HT1080 (cell line): ENCODE measurements at places on chromosomes 6 and 20. TPM values are rescaled to one million over a fixed set of nuclear protein-coding genes. Genes with fewer than 3 reads are reported as not detected.
A peak's percentile ranks its signal among the peaks of the same experiment; 100 is the strongest.

Gene SPACA1
- total RNA-seq, result not detected in 2 replicates

Gene RAET1L
- total RNA-seq, result not detected in 2 replicates

Gene SYTL3
- total RNA-seq, result 5.5 and 5.7 TPM in 2 replicates

Gene PRSS35
- total RNA-seq, result 0.69 and 0.70 TPM in 2 replicates

Gene RIMS1
- total RNA-seq, result 0.06 and 0.07 TPM in 2 replicates

Gene GPX5
- not detected in 2 replicates for total RNA-seq

Gene C6orf141
- 6.5 and 6.7 TPM in 2 replicates for total RNA-seq

Gene ADGB
- total RNA-seq, result not detected in 2 replicates

DNA sequence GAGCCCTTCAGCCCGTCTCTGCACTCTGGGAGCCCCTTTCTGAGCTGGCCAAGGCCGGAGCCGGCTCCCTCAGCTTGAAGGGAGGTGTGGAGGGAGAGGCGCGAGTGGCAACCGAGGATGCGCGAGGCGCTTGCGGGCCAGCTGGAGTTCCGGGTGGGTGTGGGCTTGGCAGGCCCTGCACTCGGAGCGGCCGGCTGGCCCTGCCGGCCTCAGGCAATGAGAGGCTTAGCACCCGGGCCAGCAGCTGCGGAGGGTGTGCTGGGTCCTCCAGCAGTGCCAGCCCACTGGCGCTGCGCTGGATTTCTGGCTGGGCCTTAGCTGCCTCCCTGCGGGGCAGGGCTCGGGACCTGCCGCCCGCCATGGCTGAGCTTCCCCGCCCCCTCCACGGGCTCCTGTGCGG is 49.8 kb downstream of the GMPR start:
- no peak for DNase-seq

DNA sequence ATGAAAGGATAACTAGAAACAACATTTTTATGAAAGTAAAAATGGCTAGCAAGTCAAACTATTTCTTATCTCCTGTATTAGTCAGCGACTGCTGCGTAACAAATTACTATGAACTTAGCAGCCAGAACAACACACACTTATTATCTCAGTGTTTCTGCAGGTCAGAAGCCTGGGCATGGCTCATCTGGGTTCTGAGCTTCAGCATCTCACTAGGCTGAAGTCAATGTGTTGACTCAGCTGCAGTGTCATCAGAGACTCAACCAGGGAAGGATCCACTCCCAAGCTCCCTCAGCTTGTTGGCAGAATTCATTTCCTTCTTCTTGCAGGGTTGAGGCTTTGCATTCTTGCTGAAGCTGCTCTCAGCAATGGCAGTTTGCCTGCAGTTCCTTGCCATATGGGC is 33.2 kb upstream of the IGF2R start:
- peak; percentile 27 for DNase-seq

DNA sequence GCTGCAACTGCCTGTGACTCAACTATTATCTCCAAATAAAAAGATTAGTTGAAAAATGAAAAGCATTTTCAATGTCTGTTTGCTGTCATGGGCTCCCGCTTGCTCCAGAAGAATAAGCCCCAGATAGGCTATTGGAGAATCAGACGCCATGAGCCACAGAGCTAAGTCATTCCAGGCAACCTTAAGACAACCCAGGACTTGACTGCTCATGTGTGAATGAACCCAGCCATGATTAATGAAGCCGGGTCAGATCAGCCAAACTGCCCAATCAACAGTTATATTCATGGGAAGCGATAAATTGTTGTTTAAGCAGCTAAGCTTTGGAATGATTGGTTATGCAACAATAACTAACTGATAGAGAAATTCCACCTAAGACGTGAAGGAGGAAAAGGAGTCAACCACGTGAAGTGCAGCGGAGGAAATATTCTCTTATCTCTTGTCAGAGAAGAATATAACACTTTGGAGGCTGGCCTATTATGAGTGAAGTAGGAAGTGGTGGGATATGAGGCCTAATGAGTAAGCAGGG is 64.2 kb downstream of the DOK5 start:
- DNase-seq, result no peak

GRCh38 chr6:22099231-22099630 is 197.6 kb downstream of the PRL start:
- no peak for DNase-seq

DNA sequence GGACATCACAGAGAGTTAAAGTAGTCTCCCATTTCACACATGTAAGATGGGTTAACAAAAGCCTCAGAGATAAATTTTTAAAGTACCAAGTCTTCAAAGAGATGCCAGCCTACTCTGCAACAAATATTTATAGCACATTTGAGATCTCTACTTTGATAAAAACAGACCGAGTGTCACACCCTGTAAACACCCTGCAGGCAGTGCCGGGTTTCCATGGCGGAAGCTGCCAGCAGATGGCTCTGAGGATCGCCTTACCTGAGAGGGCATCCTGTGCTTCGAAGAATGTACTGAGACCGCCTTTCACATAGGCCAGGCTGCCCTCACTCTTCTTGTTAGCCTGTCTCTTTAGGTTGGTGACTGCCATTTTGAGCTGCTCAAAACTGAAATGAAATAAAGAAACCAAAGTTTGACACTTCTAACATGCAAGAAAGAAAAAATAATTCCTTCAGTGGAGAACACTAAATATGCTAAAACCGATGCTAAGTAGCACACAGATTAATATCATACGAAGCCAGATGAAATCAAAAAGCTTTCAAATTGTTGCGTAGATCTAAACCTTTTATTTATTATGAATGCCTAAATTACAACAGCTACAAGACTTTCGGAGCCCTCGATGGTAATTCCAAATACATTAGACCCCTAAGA is 39.3 kb downstream of the HUS1B start:
- no peak for DNase-seq

DNA sequence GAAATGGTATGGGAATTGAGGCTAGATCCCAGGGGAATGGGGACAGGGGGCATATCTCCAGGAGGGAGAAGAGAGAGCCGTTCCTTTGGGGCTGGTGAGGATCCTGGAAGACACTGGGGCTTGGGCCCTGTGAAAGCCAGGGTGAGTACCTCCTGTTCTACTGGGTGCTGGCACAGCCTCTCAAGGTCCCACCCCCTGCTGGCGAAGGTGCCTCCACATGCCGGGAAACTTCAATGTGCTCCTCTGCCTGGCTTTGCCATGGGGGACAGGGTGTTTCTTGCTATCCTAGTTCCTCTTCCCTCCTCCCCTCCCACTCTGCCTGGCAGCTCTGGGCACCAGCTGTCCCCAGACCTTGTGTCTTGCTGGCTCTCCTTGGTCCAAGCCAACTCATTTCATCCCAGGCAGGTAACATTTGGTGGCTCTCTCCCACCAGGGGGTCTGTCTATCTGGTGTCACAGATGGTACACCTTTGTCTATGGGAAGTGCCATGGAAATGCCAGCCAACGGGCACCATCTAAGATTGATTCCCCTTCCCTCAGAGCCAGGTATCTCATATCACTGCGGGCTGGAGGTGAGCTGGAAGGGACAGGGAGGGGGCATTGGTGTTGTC is 56.8 kb downstream of the MDGA1 start:
- DNase-seq, result no peak

- no peak for DNase-seq
Observed at GRCh38 chr6:168603234-168603633, 162.2 kb downstream of the SMOC2 start.

DNA sequence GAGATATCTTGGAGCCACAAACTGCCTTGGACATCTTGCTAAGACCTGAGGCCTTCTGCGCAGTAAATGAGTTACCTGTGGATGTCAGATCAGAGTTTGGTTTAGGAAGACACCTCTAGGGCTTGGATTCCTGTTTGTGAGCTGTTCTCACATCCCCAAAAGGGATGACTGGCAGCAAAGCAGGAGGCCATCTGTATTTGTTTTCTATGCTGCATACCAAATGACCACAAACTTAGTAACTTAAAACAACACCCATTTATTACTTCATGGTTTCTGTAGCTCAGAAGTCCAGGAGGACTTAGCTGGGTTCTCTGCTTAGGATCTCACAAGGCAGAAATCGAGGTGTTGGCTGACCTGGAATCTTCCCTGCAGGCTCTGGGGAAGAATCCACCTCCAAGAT is 116.7 kb downstream of the UNC5CL start:
- DNase-seq, result no peak

DNA sequence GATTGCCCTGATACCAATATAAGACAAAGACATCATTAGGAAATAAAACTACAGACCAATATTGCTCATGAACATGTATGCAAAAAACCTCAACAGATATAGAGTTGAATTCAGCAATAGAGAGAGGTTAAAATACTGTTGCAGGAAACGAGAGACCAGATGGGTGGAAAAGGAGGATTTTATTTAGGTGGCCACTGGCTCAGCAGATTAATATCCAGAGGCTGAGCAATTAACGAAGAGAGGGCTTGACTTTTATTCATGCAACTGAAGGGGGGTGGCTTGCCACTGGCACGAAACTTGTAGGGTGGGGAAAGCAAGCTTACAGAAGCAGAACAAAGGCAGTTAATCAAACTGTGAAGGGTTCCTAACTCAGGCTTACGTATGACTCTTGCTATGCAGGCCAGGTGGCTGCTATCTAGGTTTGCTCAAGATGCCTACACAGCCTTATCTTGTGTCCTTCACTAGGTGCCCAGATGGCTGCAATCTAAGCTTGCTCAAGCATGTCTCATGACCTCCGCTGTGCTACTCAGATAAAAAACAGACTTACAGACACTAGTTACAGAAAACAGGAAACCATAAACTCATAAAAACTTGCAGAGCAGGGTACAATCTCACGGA is 126.4 kb downstream of the MMUT start:
- peak; percentile 8 for DNase-seq

DNA sequence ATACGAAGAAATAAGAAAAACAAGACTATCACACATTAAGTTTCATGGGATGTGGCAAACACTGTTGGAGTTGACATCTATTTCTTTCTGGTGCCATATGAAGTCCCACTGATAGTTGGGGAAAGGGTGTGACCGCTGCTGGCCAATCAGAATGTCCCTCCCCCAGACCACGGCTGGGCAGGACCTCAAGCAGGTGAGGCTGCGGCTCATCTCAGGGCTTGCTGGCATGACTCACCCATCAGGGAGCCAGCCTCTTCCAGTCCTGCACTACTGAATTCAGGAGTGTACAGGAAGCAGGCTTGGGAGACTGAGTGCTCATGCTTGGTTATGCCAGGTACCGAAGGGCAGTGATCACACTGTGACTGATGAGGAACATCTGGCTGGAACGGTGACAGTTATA is 18.9 kb downstream of the PREP start:
- DNase-seq, result peak; percentile 47

DNA sequence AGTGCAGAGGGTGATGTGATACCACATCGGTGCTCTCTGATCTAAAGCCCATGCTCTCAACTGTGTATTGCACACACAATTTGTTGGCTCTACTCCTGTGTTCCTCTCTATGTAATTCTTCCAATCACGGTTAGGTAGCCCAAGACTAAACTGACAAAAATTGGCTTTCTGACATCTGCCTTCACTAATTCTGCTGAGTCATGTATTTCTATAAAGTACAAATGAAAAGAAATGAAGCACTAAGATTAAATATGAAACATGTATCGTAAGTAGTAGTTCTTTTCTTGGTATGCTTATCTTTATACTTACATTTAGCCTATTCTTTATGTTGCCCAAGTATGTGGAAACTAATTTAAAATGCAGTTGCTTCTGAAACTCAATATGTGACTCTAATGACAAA is 7.7 kb upstream of the MLIP start:
- DNase-seq, result no peak

DNA sequence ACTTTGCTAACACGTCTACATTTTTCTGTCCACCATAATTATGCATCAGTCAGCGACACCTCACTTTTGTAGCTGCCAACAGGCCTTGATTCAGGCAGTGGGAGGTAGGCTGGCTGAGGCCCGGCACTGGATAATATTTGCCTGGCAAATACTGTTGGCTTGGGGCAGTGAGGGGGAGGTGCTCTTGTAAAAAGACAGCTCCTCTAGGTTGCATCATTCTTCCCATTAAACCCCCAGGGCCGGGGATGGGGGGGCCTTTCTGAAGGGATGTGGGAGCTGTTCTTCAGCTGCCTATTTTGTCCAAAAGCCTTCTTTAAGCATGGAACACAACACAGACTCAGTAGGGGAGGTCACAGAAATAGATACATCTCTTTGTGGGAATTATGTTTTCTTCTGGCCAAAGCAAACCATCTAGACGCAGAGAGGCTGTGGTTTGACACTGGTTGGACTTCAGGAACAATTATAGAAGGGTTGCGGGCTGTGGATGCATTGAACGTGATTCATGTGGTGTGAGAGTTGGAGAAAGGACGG is 338.3 kb upstream of the NT5E start:
- DNase-seq, result no peak

DNA sequence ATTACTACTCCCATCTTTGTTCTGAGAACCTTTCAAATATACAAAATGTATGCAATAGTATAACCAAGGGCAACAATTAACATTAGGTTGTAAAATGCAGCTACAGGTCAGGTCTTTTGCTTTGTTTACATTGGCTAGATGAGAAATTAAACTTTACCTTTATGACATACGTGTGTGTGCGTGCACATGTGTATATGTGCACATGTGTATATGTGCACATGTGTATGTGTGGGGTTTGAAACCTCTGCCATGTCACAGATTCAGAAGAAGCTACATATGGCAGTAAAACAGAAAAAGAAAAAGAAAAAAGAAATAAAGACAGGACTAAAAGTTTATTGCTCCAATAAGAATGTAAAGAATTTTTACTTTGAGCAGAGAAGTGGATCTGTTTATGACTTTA is 40.6 kb downstream of the BLOC1S5 start:
- DNase-seq, result no peak

GRCh38 chr20:46998477-46999240 is 104.0 kb downstream of the EYA2 start:
- no peak for DNase-seq
